ENCODE measurements at places on chromosomes 5 and 9.

GRCh38 chr5:140424135-140424534, 22.5 kb downstream of the ANKHD1 start:
- DNase-seq: no peak

DNA sequence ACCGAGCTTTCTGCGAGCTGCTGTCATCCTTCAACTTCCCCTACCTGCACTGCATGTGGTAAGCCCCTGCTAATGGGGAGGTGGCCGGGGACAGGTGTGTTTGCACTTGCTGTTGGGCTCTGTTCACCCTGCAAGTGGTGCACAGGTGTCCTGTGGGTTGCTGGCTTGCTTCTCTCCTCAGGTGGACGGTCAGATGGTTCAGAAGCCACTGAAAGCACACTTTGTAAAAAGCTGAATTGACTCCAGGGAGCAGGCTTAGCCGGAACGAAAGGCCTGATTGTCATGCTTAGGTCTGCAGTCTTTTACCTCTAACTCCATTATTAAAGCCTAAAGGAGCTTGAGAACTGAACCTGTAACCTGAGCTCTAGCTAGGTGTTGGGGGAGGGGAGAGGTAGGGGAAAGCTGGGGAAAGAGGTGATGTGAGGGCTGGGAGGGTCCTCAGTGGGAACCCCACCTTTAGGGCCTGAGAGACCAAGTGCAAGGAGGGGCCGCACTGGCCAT, 37.6 kb downstream of the ACER2 start:
- no peak for DNase-seq

DNA sequence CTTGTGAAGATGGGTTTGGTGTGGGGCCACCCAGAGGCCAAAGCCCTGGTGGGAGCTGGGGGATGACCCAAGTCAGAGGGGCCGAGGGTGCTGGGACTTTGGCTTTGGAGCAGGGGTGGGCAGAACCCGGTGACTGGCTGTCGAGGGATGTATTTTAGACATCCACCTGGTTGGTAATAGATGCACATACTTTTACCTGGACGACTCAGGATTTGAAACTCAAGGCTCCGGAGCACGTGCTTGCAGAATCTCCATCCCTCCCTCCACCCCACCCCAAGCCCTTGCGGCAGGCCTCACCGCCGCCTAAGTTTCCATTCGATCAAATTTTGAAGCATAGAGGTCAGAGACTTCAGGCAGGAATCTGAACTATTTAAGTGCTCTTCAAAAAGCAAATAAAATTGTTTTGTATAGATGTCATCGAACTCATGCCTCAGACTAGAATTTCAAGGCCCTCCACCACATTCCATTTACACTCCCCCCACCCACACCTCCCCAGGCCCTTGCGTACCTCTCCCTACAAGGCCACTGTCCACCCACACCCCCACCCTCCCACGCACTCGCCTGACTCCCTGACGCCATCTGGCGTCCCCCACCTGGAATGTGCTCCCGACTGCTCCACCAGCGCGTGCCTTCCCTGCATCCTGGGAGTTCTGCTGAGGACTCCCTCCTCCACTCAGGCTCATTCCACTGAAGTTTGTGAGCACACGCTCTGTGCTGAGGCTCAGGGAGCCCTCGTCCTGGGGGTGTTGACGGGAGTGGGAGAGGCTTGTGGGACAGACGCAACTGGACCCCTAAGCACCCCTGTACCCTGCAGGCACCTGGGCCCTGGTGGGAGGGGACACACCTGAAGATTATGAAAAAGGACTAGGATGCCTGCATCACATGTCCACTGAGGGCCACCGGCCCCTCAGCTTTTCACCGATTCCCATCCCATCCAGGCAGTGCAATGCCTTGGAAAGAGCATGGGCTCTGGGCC, 56.4 kb upstream of the RPL26L1 start:
- no peak for DNase-seq

DNA sequence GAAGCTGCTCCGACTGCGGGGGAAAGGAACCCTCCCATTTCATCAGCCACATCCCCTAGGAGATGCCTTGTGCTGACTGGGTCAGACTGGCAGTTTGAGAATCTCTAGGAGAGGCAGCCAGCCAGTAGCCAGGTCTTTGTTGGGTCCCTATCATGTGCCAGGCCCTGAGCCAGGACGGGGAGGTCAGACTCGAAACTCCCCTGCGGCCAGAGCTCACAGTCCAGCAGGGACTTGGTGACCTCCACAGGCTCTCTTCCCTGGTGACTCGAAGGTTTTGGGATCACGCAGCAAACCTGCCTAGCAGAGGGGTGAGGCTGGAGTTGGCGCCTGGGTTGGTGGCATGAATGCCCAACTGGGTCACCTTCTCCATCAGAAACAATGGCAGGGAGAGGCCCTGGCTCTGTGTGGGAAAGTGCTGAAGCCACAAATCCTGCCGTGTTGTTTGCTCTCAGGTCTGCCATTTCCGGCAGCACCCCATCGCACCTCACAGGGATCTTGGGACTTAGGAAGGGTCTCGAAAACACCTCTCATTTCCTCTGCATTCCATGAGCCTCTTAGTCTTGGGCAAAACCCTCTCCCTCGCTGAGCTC, 14.4 kb upstream of the ORM1 start:
- no peak for DNase-seq

DNA sequence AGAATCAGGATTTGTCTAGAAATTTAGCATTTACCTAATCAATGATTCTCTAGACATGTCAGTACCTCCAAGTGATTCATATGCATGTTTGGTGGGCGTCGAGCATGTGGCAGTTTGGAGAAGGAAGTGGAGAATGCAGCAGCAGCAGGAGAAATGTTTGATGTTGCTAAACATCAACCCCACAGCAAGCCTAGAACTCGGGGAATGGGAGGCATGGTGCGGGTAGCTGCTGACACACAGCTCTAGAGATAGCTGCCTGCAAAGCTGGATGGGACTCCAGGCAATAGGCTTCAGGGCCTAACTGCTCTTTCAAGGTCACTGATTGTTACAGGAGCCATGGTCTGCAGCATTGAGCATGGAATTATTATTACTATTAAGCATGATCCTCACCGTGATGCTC, 137.3 kb downstream of the DOCK8 start:
- DNase-seq: no peak

GRCh38 chr5:17058438-17058837, 122.3 kb upstream of the MYO10 start:
- no peak for DNase-seq

DNA sequence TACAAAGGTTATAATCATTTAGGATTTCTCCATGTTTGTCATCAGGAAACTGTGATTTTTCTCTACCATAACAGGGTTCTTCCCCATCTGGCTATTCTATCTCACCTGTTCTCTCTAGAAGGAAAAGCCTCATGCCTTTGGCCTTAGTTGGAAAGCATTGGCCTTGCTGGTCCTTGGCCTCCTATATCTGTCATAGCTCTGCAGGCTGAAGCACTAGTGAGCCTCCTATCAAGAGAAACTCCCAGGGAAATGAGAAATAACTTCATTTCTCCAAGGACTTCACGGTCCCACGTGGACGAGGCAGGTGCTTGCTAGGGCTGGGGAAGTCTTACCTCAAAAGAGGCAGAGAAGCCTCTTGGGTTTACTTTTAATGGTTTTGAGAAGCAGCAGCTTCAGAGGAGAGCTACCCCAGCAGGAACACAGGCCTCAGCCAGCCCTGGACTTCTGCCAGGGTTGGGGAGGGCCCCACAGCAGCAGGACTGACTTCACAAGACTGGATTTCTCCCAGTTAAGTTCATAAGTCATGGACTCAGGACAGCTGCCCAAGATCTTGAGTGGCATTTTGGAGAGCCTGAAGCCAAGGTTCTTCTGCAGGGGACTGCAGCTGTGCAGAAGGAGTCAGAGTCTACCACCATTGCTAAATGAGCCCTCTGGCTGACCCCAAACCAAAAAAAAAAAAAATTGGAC, 15.8 kb upstream of the PSAT1 start:
- DNase-seq: no peak

GRCh38 chr5:136424835-136425584, 59.7 kb upstream of the TRPC7 start:
- DNase-seq: peak; percentile 65

Data from SW480 (cell line).